Activated CD4-positive, alpha-beta T cell treated with anti-CD3 and anti-CD28 coated beads for 36 hours (primary cell): ENCODE measurements at places on chromosomes 6 and 20.

DNA sequence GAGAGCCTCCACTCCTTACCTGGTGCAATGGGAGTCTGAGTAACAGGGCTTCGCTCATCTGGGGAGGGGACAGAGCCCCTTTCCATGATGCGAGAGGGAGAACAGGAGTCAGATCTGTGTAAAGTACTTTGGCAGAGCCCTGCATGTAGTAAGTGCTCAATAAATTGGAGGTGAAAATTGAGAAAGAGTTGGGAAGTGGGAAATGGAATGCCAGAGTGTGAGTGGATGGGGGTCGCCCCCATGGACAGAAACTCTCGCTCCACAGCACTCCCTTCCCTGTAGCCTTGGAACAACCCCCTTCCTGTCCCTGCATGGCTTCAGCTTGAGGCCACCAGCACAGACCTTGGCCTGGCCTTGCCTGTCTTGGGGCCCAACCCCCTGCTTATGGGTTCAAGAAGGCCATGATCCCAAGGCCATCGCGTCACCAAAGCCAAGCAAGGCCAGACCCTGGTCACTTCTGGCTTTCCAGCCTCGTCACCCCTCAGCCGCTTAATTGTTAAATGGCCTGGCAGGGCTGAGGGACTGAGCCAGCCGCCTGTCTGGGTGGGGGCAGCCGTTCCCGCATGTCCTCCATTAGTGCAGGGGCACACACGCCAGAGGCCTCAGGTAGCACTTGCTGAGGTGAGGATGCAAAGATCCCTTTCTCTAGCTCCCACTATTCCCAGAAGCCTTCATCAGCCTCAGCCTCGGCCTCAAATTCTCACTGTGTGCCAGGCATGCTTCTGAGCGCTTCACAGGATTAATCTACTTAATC lies 93.7 kb upstream of the PTPN1 start:
- no peak for DNase-seq

GRCh38 chr6:115613488-115613887 lies 447.2 kb downstream of the FRK start:
- DNase-seq = no peak

DNA sequence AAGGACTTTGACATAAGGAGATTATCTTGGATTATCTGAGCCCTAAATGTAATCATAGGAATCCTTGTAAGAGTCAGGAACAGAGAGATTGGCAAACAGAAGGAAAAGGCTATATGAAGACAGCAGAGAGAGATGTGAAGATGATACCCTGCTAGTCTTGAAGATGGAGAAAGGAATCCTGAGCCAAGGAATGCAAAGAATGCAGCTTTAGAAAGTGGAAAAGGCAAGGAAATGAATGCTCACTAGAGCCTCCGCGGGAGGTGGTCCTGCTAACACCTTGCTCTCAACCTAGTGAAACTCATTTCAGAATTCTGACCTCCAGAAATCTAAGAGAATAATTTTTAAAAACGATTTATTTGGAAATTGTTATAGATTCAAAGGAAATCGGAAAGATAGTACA lies 117.1 kb downstream of the TBXT start:
- no peak for DNase-seq

GRCh38 chr6:113833537-113833936 lies 23.6 kb upstream of the MARCKS start:
- DNase-seq = no peak

- peak; percentile 54 for DNase-seq
These were observed 19.0 kb downstream of the VAPB start for GRCh38 chr20:58407966-58408557.

- no peak for DNase-seq
These were observed at the start of gene TAAR1 for GRCh38 chr6:132659082-132659481. Gene TAAR1, minus strand, starts transcription at chr6:132659182. Its CDS starts 13,179 bp downstream, at chr6:132646003.

DNA sequence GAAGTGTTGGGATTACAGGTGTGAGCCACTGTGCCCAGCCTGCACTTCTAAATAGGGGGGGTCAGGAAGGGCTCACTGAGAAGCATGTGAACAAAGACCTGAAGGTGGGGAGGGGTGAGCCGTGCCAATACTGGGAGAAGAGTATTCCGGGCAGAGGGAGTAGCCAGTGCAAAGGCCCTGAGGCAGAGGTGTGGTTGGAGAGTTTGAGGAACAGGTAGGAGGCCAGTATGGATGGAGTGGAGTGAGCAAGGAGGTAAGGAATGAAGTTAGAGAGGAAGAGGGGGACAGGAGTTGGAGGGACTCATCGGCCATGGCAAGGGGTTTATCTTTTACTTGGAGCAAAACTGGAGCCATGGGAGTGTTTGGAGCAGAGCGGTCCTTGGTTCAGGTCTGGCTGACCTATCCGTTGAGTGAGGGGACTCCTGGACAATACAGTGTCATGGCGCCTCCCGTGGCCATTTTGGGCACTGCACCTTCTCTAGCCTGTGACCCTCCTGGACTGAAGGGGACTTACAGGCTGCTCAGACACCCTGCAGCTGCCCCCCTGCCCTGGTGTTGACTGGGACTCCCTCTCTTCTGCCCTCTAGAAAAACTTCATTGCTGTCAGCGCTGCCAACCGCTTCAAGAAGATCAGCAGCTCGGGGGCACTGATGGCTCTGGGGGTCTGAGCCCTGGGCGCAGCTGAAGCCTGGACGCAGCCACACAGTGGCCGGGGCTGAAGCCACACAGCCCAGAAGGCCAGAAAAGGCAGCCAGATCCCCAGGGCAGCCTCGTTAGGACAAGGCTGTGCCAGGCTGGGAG lies 12.1 kb downstream of the FOXS1 start:
- peak; percentile 79 for DNase-seq

DNA sequence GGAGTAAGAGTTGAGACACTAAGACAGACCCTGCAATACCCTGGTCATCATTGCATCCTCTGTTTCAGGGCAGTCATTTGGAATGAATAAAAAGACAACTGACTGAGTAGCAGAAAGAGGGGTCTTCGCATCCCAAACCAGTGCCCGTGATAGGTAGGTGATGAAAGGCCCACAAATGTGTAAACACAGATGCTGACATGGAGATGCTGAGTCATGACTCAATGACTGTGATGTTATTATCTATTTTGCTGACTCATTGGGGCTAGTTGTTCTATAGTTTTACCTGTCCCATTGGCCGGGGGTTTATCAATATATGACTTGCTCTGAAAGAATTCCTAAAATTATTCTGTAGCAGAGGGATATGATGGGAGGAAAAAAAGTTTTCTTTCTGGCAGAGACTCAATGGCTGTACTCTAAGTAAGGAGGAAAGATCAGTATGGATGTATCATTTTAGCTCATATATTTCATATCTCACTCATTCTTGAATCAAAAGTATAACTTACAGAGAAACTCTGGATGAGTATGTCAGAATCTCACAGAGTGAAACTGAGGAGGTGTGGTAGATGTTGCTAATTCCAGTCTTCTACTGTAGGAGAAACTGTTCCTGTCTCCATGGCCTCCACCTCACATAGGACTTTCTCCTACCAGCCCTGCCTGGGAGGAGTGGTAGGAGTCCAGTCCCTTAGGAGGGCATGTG lies 119.9 kb upstream of the PREP start:
- no peak for DNase-seq

DNA sequence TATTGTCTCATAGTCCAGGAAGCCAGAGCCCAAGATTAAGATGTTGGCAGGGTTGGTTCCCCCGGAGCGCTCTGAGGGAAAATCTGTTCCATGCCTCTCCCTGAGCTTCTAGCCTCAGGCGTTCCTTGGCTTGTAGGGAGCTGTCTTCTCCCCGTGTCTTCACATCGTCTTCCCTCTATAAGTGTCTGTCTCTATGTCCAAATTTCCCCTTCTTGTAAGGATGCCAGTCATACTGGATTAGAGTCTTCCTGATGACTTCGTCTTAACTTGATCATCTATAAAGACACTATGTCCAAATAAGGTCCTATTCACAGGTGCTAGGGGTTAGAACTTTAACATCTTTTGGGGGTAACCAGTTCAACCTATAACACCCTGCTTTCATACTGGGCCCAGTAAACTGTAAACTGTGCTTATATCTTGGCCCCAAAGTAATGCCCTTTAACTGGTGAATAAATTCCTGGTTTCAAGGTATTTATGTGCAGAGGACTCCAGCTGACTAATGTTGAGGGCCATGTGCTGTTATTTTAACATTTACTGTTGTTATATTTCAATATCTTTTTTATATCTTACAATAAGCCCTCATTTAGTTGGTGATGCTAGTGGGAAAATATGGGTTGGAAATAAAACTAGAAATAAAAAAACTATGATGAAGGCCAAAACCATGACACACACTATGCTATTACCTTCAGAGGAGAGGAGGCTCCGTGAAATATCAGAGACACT lies 101.7 kb upstream of the IYD start:
- no peak for DNase-seq

DNA sequence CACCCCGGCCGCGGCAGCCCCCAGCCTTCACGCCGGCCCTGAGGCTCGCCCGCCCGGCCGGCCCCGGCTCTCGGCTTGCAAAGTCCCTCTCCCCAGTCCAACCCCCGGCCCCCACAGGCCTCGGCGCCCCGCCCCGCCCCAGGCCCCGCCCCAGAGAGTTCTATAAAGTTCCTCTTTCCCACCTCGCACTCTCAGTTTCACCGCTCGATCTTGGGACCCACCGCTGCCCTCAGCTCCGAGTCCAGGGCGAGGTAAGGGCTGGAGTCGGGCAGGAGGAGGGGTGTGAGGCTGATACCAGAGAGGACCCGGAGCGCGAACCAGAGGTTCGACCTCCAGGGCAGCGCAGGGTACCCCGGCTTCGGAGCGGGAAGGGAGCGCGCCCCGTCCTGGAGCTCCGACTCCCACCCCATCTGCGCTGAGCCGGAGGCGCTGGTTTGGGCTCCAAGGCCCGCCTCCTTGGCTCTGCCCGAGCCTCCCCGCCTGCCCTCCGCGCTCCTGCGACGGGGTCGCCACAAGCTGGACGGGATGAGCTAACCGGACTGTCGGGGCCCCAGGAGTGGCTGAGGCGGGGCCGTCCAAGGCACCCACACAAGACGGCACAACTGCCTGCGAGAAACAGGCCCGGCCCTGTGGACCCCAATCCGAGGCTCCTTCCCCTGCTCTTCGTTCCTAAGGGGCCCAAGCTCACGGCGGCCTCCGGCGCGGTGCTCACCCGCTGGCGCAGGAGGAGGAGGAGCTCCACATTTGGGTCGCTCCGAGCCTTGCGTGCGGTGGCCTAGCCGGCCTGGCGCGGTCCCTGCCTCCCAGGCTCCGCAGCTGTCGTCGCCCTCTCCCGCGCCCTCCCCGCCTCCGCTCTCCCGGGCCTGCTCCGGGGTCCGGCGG lies at the start of gene IRF4:
Gene IRF4, plus strand, starts transcription at position 194 of the 882 bp plus-strand sequence. CDS start 1,401 bp downstream, outside the sequence.
- peak; percentile 87 for DNase-seq

- no peak for DNase-seq
These were observed 30.1 kb downstream of the GMDS start for GRCh38 chr6:2215342-2215741.

- DNase-seq = no peak
These were observed 43.5 kb upstream of the LYRM2 start for GRCh38 chr6:89681983-89682564.

DNA sequence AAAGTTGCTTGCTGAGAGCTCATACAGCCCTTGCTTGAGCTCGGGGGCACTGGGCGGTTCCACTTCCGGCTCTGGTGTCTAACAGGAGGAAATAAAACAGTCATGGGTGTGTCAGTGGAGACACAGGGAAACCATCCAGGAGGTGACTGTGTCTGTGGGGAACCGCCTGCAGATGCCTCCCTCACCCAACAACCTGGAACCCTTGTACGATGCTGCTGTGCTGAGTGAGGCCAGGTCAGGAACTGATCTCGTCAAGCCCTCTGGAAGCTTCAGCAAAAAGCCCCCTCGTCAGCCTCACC lies 15.5 kb downstream of the TXNDC5 start:
- DNase-seq = no peak

DNA sequence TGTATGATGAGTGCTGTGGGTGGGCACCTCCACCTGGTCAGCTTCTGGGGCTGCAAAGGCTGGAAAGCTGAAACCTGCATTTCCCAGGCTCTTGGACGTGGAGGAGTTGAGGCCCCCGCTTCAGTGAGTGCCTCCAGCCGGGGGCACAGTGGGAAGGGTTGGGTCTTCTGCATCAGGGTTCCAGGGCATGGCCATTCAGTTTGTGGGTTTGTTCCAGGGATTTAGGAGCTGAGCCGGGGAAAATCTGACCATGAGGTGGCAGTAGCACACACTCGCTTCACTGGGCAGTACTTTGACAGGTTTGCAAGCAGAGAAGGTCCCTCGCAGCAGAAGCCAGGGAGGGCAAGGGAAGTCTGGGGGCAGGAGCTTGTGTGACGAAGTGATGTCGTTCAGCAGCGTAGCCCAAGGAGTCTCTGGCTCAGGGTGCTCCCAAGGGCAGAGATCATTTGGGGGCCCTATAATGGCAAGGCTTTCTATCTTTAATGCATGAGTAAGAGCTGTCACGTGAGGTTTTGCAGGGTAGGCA lies 69.5 kb upstream of the SULF2 start:
- peak; percentile 15 for DNase-seq

DNA sequence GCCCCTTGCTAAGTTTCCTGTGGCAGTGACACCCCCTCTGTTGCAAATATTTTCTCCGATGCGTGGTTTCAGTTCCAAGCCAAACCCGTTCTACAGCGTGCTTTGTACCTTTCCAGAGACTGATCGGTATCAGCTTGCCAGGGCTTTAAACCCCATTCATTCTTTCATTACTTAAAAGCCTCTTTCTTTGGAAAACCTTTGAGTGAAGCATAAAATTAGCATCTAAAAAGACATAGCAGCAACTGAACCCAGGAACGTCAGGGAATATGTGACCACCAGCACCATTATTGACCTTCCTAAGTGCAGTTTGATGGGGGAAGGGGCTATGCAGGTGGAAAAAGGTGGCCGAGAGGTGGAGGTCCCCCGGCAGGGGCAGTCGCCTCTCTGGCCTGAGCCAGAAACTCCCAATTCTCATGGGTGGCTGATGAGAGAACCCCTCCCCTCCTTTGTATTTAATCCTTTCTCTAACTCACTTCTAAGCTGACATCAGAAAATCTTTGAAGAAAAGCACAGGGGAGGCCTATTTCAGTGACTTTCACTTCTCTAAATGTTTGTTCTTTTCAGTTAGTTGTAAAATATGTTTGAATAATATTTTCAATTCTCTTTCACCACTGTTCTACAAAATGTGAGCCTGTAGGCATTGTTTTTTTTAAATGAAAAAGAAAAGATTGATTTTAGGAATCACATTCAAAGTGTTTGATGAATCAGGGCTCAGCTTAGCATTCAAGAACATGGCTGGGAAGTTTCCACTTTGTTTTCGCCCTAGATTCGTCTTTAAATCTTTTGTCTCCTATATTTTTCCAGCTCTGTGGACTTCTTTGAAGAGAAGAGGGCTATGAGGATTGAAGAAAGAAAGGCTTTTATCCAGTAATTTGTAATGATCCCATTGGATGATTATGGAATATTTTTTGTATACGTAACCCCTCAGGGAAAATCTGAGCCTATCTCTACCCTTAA lies 89.2 kb downstream of the RSPH3 start:
- DNase-seq = peak; percentile 16

- DNase-seq = no peak
These were observed 168.8 kb downstream of the BCAS1 start for GRCh38 chr20:53901497-53902096.
